ENCODE measurements at places on chromosomes 12 and 14.
A peak's percentile ranks its signal among the peaks of the same experiment; 100 is the strongest.

DNA sequence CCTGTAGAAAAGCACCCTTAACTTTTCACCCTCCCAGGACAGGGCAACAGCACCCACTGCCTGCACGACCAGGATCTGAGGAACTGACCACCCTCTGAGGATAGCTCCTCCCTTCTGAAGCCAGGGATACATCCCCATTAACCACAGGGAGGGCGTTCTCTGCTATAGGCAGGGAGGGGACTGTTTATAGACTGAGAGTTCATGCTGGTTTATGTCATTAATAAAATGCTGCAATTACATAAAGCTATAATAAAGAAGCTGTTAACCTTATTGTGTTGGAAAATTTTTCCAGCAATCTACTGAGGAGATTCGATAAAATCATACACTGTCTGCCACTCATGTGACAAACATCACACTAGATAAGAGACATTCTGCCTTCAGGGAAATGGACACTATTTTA is 232.4 kb upstream of the SFSWAP start:
- no peak for DNase-seq

DNA sequence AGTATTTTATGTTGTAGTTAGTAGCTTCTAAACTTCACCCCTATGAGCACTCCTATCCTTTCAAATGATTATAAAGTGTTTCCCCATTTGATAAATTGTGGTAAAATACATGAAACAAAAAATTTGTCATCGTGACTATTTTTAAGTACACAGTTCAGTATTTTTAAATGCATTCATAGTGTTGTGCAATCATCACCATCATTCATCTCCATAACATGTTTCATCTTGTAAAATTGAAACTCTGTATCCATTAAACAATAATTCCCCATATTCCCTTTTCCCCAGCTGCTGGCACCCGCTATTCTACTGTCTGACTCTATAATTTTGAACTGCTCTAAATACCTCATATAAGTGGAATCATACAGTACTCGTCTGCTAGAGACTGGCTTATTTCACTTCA is 52.5 kb downstream of the ATP23 start:
- no peak for DNase-seq

DNA sequence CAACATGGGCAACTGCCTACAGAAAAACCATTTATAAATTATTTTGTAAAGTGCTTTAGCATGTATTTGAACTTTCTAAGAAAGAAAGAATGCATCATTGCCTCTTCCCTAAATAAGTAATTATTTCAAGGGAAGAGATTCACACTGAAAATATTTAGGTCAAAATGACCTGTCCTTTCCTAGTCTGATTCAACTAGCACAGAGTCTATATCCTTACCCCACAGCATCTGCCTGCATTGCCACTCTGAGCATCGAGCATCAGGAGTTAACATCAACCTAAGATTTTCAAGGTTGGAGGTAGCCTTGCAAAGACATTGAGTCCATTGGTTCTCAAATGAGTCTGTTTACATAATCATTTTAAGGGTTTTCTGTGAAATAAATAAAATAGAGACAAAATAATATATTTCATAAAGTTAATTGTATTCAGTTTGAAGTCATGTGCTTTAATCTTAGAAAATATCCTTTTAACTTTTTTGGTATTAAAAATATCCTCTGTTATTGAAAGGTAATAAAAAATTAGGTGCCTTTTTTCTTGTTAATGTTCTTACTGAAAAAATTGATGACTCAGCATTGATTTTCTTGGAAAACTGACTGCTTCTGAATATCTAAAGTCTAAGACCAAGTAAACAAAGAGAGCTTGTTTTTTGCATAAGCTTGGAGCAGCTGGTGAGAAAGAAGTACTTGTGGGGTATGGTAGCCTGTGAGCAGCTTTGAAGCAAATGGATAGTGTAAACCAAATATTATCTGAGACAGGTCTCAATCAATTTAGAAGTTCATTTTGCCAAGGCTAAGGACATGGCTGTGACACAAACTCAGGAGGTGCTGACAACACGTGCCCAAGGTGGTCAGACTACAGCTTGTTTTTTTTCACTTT is 269.0 kb upstream of the CLEC14A start:
- no peak for DNase-seq

GRCh38 chr14:23062002-23062401 is 4.7 kb upstream of the CDH24 start:
- peak; percentile 75 for DNase-seq

- no peak for DNase-seq
These were observed 663 bp upstream of the LIN7A start for GRCh38 chr12:80938397-80938796.

- no peak for DNase-seq
These were observed 444.9 kb downstream of the TRHDE start for GRCh38 chr12:72717036-72717435.

- no peak for DNase-seq
These were observed 486.1 kb upstream of the TMEM132C start for GRCh38 chr12:127780881-127781280.

- DNase-seq, result no peak
These were observed 65.6 kb upstream of the USP15 start for GRCh38 chr12:62194616-62195015.

DNA sequence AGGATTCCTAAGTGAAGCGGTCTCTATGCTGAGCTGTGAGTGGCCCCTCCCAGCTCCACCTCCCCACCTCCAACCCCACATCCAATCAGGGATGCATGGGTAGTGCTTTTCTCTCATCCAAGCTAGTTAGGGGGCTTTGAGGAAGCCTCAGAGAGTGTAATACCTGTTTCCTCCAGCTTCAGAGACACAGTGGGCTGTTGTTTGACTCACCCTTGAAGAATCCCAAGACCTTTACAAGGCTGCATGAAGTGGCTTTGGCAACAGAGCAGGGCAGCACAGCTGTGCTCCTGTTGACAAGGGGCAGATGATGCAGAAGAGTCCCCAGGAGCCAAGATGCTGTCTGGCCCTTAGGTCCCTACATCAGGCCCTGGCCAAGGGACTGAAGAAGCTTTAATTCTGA is 27.1 kb upstream of the CLMN start:
- DNase-seq, result peak; percentile 16

DNA sequence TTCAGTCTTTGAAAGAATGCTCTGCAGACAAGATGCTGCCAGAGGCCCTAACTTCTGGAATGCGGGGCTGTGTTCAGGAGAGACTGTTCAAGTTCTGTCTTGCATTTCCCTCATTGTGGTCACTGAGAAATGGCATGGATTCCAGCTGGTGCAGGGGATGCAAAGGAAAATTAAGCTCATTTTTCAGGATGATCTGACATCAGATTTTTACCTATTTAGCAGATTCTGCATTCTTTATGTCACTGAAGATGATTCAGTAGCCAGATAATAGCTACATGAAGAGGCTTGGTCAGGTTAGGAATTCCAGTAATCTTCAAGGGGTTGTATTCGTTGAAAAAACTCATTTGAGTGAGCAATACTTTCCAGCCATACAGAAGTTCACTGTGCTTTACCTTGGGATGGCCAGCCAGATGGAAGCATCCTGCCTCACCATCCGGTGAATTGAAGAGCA is 16.1 kb upstream of the MFAP5 start:
- no peak for DNase-seq

DNA sequence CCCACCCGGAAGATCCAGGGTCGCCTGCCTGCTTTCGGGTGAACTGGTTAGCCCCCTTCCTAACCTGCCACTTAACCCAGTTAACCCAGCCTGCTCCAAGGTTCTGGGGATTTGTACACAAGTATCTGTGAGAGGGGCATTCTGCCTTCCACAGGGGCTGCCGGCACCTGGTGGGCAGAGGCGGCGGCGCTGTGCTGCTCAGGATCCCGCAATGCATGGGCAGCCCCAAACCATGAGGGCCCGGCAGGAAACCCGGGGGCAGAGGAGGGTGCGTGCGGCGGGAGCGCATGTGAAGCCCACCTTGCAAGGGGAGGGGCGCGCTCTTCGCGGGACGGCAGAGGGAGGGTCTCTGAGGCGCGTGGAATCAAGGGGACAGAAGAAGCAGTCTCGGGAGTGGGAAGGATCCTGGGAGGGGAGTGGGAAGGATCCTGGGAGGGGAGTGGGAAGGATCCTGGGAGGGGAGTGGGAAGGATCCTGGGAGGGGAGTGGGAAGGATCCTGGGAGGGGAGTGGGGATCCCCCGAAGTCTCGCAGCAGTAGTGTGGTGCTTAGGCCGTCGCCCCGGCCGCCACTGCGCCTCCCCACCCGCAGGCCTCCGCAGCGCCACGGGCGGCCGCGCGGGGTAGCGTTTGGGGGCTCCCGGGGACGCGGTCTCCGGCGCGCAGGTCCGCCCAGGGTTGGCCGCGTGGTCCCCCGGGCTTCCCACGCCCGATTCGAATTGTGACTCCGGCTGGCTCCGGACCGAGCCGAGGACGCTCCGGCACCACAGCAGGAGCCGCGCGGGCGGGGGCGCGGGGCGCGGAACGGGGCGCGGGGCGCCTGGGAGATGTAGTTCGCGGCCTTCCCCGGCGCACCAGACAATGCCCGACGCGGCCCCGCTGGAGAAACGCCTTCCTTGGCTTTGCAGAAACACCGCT is 4.9 kb upstream of the MTA1 start:
- peak; percentile 82 for DNase-seq

- no peak for DNase-seq
These were observed 9.3 kb downstream of the COCH start for GRCh38 chr14:30883508-30884294.

GRCh38 chr12:131901431-131902331 is 7.3 kb downstream of the ULK1 start:
- DNase-seq, result peak; percentile 21

GRCh38 chr12:68538726-68539614 is 71.7 kb upstream of the RAP1B start:
- DNase-seq, result no peak

DNA sequence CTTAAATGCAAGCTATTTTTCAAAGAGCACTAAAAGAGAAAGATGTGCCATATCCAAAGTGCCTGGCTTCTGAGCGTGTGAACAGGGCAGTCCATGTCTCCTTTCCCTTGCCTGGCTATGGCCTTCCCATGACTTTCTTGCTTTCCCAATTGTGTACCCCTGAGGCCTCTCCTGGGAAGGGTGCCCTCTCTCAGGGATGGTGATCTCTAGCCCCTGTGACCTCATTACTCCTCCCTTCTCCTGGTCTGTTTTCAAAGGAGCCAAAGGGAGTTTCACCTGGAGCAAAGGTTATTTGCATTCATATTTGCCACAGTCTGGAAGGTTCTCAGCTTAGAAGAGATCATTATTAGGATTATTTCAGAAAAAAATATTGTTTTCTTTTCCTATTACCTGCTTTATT is 429.4 kb upstream of the TMTC1 start:
- DNase-seq, result no peak

GRCh38 chr12:43882578-43883178 is 46.8 kb downstream of the TMEM117 start:
- DNase-seq, result peak; percentile 75

DNA sequence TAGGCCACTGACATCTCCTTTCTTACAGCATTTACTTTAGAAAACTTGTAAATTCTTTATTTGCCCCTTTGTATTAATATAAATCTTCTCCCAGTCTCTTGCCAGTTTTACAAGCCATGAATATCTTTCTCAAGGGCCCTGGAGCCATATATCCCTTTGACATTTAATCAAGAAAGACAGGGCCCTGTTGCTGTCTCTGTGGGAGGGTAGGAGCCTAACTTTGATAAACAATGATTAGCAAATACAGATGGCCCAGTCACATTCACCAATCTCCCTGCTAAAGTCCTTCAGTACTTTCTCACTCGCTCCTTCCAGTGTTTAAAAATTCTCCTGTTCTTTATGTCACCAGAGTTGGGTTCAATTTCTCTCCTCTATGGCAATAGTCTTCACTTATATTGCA is 479.8 kb upstream of the USP15 start:
- no peak for DNase-seq

DNA sequence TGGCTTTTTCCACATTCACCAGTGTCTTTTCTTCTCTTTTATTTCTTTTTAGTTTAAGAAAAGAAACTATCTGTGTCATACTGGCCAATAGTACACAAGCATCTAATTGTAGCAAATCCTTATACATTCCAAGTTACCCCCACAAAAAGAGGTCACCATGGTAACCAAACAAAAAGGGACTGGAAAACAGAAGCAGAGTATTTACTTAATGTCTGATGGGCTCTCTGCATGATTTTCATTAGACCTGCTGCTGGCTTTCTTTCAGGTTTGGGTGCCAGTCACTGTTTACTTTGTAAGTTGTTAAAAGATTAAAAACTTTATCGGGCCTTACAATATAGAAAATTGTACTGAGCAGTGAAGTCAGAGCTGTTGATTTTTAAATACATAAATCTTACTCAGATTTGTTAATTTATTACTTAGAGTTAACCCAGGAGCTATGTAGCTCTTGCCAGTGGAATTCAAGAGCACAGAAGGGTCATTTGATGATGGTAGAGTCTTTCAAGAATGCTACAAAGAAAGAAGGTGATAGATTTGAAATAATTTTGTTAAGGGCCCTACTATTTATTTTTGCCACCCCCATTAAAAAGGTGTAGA is 123.9 kb downstream of the BRMS1L start:
- DNase-seq, result peak; percentile 70

DNA sequence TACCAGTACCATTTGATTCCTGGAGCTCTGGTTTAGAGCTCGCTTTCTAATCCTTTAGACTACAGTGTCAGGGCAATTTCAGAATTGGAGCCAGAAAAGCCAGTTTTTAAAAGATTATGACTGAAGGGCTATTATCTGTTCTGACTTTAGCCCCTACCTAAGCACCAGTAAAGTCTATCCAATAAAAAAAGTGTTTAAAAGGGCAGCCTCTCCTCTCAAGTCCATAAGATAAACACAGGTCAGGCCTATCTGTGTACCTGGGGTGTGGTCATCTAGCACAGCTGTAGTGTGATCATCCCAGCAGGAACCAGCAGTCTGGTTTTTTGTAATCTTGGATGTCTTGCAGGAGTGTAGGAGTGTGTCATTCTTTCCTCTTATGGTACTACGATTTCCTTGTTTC is 6.6 kb downstream of the APPL2 start:
- no peak for DNase-seq
